ENCODE measurements at places on chromosomes 13 and 19.
A peak's percentile ranks its signal among the peaks of the same experiment; 100 is the strongest.

DNA sequence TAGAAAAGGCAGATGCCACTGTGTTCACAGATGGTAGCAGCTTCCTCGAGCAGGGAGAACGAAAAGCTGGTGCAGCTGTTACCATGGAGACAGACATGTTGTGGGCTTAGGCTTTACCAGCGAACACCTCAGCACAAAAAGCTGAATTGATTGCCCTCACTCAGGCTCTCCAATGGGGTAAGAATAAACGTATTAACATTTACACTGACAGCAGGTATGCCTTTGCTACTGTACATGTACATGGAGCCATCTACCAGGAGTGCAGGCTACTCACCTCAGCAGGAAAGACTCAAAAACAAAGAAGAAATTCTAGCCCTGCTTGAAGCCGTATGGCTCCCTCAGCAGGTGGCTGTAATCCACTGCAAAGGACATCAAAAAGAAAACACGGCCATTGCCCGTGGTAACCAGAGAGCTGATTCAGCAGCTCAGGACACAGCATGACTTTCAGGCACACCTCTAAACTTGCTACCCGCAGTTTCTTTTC lies 197.7 kb downstream of the ZNF737 start:
- no peak for DNase-seq

DNA sequence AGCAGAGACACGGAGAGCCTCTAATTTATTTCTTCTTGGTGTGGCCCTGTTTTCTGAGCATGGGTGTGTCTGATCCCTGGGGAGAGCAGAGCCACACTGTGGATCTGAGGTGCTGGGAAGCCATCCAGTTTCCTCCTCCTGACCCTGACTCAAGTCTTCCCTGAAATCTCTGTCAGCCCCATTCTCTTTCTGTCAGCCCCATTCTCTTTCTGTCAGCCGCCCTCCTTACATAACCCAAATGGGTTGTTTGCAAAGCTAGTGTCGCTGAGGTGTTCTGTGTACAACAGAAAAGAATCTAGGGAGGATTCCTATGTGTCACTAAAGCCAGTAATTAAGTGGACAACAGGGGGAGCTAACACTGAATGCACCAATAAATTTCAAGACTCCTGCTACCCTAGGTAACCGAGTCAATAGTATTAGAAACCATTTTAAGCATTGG lies 50.2 kb downstream of the LRCH1 start:
- no peak for DNase-seq

GRCh38 chr13:28000567-28000966 lies 12.1 kb upstream of the URAD start:
- DNase-seq, result no peak

- DNase-seq, result peak; percentile 56
Measured at GRCh38 chr19:57888560-57889231, at the start of gene ZNF814. Gene ZNF814, minus strand, starts transcription at chr19:57889037. Its CDS starts 235 bp downstream, at chr19:57888802.

GRCh38 chr19:13935765-13936510 lies 2.3 kb downstream of the PODNL1 start:
- no peak for DNase-seq

- DNase-seq, result no peak
Measured at GRCh38 chr13:59266478-59267063, 897.2 kb downstream of the DIAPH3 start.

- no peak for DNase-seq
Measured at GRCh38 chr13:102195566-102196462, 206.0 kb downstream of the FGF14 start.

All from activated T-helper 1 cell treated with anti-CD3 and anti-CD28 coated beads, Interleukin-12 subunit alpha, Interleukin-12 subunit beta, Interleukin-2, Interleukin-4 antibody, amounts not matched to agents 30 ng/mL and 10 ng/mL and 1 ng/mL, durations not matched to agents 14 hours and 24 hours and 36 hours (primary cell).